ENCODE measurements at places on chromosomes 4 and X.

DNA sequence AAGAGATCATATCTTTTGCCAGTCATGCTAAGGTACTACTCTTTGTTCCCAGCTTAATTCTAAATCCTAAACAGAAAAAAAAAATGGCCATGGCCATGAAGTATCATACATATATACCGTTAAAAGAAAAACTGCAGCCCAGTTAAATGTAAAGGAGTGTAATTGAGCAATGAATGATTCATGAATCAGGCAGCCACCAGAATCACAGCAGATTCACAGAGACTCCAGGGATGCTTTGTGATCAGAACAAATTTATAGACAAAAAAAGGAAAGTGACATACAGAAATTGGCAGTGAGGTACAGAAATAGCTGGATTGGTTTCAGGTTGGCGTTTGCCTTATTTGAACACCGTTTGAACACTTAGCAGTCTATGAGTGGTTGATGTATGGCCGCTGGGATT lies 42.1 kb upstream of the PDGFC start:
- DNase-seq, result no peak

GRCh38 chr4:47819178-47819577 lies 18.7 kb downstream of the CORIN start:
- DNase-seq, result no peak

- DNase-seq, result no peak
Observed at GRCh38 chrX:43870758-43871419, 11.4 kb downstream of the MAOB start.

DNA sequence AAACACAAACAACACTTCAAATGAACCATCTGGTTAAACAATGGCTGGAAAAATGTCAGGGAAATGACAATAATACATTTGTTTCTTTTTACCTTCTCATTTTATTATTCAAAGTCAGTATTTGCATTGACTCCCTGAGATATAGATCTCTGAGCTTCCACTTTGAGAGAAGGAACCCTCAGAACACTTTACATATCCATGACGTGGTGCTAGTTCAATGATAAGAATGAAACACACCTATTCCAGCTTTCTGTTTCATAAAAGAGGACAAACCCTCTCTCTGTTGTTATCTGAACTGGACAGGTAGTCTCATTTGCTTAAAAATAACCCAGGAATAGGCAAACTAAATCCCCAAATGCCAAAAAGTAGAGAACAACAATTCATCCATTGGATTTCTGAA lies 65.3 kb upstream of the CCSER1 start:
- no peak for DNase-seq

DNA sequence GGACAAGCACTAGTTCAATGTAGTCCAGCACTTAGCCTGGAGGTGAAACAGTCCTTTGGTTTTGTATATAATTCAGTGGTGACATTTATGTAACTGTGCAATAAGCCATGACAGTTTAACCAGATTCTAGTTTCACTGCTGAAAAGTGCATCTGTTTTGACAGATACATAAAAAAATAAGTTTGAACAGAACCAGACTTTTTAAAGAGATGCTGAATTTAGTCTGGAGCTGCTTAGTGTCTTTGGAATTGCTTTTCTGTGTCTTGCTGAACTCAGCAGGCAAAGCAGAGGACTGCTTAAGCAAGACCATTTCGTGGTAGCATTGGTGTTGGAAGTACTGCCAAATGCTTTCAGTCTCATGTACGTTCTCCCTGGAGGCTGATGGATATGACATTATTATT lies 393.5 kb downstream of the MAPK10 start:
- no peak for DNase-seq

GRCh38 chr4:103162176-103162575 lies 36.0 kb downstream of the CENPE start:
- DNase-seq, result no peak

DNA sequence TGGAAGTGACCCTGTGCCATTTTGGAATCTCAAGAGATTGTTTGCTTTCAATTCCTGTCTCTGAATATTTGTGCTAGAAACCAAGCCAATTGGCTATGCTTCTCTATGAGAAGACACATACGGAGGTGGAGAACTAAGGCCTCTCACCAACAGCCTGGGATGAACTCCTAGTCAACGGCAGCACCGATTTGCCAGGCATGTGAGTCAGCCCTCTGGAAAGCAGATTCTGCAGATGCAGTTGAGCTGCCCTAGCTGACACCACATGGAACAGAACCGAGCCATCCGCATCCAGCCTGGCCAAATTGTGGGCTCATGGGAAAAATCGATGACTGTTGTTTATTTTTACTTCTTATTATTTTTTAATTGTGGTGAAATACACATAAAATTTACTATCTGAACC lies 58.2 kb upstream of the WDFY3 start:
- no peak for DNase-seq

DNA sequence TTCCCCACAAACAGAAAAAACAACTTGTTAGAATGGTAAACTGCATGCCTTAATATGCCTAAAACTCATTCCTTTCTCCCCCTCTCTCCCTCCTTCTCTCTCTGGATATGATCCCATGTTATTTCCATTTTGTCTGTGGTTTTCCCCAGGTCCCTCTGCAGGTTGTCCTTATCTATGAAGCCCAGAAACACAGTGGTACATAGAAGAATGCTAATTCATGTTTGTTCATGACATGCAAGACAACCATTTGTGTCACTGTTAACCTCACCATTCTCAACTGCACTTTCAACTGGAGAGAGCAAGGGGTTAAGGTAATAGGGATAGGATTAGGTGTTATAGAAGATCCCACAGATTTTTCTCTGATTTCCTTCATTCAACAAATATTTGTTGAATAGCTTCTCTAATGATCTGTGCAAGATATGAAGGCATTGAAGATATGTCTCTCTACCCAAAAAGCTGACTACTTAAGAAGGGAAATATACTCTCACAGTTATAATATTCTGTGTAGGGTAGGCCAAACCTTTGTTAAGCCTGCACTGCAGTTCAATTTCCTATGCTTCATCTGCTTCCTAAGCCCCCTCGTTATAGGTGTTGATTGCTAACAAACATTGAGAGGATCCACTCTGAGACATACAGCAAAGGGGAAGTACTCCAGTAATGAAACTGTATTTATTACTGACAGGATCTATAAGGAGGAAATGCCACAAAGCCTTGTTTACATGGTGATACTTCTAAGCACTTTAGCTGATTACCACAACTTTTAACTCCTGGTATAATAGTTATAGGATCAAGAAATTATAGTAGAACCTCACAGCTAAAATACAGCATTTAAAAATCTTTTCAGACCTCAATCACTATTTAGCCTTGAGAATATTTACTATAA lies 96.1 kb downstream of the FRYL start:
- no peak for DNase-seq

DNA sequence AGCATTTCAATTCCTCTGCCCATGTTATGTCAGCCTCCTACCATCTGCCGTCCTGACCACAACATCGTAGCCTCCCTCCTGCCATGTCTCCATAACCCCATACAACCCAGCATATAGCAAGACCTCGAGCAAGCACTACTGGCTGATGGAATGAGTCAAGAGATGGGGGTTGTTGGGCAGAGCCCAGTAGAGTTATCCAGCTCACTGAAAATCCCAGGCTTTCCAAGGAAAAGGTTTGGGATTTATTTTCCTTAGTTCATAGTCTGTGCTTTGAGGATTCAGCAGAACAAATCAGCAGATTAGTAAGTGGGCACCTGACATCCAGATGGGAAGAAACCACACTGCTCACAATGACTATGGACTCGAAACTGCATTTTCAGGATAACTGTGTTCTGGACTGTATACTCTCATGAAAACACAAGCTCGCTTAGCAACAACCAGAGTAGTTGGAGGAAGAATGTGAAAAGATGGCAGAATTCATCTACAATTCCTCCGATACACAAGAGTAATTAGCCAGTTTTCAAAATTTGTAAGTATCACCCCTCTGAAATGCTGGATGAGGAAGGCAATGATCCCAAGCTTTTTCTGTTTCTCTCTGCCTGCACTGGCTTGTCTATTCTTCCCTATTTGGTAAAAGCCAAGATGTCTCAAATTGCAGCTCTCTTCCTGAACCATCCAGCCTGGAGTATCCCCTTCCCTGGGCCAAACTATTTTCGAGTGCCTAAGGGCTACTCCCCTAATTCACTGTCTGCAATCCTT lies 186.2 kb upstream of the TBL1X start:
- DNase-seq, result no peak

GRCh38 chr4:110122201-110122600 lies 76.2 kb downstream of the ELOVL6 start:
- DNase-seq, result no peak

GRCh38 chrX:140432346-140433175 lies 72.3 kb downstream of the SOX3 start:
- no peak for DNase-seq

DNA sequence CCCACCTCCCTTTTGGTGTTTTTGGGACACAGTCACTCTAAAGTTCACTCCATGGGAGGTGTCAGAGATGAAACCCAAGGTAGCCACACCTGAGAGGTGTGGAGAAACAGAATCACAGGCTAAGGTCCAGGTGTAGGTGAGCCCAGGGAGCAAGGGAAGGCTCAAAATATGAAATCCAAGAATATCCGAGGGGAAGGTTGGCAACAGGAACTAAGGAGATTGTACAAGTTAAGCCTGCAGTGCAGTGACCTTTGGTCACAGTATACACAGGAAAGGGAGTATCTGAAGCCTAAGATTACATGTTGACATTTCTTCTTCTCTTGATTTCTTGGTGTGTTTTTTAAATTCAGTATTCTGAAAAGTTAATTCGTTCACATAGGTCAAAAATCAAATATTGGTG lies 46.5 kb downstream of the PHF8 start:
- no peak for DNase-seq

- DNase-seq, result no peak
Observed at GRCh38 chrX:35726176-35726575, 72.0 kb upstream of the MAGEB16 start.

- DNase-seq, result no peak
Observed at GRCh38 chr4:108917255-108917654, 154.4 kb upstream of the ETNPPL start.
